ENCODE measurements at places on chromosomes 6 and 20.

GRCh38 chr6:154373971-154374370 lies 17.4 kb upstream of the IPCEF1 start:
- DNase-seq = no peak

DNA sequence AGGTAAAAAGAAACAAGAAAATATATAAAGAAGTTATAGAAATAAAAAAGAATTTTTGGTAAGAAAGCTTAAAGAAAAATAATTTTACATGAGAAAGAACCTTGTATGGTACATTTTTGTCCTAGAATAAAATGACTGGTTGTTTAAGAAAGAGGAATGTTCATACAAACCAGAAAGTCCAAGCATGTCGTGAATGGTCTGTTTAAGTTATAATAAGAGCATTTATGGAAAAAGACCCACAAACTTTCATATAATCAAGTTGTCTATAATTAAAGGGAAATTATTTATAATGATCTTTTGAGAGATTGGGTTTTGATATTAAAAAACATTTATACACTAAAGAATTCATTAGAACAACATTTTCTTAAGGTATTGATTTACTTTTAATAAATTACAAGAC lies 27.8 kb upstream of the FAM110A start:
- DNase-seq = no peak

GRCh38 chr6:33719326-33719987 lies 8.0 kb upstream of the UQCC2 start:
- no peak for DNase-seq

- DNase-seq = no peak
Observed at GRCh38 chr6:54299542-54300269, 8.5 kb upstream of the TINAG start.

GRCh38 chr20:2760952-2761305 lies 39.5 kb downstream of the CPXM1 start:
- DNase-seq = no peak

DNA sequence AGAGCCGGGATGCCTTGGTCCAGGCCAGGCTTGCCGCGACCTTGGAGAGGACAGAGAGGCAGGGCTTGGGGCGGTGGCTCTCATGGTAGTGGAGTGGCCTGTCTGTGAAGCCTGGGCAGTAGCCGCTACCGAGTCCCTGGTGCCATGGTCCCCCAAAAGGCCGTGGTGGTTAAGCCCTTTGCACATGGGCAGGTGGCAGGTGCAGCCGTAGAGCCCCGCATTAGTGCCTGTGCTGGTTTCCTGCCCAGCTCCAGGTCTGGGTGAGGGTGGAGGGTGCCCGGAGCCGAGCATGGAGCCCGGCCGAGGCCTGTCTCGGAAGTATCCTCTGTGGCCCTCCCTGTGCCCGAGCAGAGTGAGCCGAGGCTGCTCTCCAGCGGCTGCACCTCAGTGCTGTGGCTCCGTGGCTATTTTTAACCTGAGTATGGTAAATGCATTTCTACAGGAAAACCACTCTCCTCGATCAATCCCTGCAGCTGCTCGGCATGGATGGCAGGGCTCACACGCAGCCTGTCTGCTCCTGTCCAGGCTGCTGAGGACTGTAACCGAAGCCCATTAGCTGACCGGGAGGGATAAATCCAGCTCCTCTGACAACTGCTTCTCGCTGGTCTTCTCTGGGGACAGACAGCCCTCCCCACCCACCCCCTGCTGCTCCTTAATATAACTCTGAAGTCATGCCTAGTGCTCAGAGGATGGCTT lies 36.3 kb upstream of the GATA5 start:
- DNase-seq = no peak

DNA sequence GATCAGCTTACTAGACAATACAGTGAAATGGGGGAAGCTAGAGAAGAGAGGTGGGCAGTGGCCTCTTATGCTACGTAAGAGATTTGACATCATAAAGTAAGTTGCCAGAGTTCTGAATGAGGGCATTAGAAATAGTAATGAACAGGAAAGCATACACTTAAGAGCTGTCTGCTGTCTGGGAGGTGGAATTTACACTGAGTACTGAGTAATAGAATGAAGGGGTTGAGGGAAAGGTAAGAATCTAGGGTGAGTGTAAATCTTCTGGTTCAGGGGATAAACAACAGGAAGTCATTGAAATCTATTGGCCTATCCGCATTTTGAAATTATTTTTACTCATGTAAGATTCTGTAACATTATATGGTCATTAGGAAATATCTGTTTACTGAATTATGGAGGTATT lies 35.8 kb downstream of the HLA-DMB start:
- no peak for DNase-seq

DNA sequence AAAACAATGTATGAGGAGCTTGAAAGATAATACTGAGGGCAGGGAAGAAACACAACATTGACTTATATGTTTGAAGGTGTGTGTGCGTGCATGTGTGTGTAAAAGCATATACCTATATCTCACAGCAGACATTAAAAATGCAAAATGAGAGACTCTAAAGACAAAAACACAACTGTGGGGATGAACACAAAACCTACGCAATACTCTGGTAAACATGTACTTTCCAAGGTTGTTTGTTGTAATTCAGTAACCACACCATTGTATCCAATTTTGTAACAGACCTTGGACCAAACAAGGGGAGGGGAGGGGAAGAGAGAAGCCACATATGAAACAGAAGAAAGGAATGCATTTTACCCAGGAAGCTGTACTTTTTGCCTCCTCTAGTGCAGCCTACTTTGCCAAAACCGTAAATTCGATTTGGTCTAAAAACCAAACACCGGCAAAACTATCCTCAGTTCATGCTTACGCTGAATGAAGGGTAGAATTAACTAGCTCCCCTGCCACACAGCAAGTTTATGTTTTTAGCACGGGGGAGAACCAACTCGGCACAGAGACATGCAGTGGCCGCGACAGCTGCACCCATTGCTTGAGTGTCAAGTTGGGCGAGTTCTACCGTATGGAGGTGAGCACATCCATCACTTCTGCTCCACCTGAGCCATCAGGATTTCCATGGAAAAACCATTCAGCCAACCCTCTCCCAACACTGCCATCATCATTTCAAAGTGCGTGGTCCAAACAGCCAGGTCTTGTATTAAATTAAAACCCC lies 50.0 kb downstream of the CNKSR3 start:
- DNase-seq = no peak

GRCh38 chr6:37260040-37260439 lies 2.1 kb upstream of the TMEM217 start:
- DNase-seq = no peak

DNA sequence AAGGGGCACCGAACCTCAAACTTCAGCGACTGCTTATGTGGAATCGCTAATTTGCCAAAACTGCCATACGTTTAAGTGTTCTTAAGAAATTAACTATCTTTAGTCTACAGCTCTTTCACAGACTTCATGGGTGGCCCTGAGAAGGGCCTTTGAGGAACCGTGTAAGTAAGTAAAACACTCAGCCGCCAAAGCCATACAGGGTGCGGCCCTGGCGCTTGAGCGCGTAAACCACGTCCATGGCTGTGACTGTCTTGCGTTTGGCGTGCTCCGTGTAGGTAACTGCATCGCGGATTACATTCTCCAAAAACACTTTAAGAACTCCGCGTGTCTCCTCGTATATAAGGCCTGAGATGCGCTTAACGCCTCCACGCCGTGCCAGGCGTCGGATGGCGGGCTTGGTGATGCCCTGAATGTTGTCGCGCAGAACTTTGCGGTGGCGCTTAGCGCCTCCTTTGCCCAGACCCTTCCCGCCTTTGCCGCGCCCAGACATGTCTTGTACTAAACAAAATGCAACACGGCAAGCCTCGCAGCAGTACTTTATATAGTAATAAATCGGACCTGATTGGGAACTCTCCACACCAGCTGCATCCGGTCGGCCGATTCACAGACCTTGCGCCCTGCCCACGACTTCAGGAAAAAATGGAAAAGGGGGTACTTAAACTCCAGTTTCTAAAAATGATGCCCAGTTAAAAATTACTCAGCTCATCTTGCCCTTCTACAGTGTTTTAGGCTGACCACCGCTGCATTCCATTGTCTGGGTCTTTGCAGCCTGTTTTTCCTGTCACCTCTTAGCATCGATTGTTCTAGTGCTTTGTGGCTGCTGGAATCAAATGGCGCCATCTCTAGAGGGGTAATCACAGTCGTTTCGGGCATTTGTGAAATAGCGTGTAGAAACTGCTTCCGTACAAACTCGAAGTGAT lies 38.9 kb downstream of the OR2B2 start:
- no peak for DNase-seq

DNA sequence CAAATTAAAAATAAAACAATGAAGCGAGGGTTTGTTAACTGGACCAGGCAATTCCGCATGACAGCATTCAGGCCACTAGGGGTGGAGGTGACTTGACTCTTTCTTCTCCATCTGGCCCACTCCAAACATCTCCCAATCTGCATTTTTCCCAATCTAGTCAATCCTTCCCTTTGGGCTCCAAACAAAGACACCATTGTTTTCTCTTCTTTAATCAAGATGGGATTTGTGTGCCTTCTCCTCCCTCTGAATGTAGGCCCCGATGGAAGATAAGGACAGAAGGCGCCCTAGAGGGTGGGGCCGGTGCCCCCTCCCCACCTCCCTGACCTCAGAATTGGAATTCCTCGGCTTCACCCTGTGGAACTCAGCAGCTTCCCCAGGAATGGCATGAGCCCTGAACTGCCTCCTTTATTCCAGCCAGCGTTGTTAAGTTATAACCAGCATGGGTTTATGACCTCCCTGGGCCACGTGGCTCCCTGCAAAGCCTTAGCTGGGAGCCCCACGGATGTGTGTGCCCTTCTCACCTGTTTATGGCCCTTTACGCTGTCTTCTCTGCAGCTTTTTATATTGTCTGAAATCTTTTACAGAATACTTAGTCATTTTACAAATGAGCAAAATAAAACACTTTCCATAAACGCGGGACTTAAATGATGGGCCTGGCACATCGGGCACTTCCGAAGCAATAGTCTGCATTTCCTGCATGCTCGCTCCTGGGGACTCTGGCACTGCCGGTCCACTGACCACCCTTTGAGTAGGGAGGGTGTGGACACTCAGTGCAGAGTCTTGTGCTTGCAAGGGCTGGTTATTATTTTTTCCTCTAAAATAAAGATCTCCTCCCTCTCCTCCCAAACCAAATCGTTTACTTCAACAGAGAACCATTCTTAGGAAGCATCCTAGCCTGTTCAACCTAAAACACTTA lies 24.5 kb downstream of the OVOL2 start:
- DNase-seq = no peak
